ENCODE measurements at places on chromosomes 3 and 15.

DNA sequence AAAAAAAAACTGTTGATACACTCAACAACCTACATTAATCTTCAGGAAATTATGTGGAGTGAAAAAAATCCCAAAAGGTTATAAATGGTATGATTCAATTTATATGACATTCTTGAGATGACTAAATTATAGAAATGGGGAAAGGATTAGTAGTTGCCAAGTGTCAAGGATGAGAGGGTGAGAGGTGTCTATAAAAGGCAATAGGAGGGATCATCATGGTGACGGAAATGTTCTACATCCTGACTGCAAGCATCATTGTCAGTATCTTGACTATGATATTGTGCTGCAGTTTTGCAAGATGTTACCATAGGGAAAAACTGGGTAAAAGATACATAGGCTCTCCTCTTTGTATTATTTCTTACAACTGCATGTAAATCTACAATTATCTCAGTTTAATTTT, 125.6 kb downstream of the FRMD5 start:
- no peak for DNase-seq

DNA sequence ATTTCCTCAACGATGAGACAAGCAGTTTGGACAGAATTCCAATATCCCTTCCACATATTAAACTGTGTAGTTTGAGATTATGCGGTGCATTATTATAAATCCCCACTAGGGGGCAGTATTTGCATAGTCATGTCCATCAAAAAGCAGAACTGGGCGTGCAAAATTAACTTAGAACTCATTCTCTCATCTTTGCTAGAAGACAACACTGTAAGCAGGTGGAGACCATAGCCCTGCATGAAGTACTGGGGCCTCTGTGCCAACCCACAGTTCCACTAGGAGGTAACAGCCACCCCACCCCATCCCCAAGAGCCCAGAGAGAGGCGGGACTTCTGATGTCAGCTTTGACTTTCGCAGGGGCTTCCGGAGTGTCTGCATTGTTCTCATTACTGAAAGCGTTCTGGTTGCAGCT, 106.6 kb upstream of the TMC3 start:
- DNase-seq, result peak; percentile 47

DNA sequence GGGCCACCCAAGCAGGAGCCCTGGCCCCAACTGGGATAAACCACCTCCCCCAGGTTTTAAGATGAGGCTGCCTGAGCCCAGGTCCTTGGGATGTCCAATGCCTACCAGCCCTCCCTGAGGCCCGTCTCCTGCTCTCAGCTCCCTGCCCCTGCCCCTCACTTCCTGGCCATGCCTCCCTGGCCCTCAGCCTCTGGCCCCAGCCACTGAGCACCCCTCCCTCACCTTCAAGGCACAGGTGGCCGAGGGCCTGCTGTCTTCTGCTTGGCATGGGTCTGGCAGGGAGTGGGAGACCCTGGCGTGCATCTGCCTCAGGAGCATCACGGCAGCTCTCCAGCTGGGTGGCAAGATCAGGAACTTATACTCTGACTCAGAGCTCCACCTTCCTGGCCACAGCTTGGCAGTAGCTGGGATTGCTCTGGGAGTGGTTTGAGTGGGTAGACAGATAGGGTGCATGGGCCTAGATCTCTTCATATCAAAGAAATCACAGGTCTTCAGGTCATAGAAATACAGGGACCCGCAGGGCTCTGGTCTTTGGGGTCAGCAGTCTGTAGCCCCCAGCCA, at the start of gene PLA2G4E:
TSS of gene PLA2G4E (minus strand) at position 330 of the 561 bp plus-strand sequence. CDS start at position 318, 12 bp downstream.
- DNase-seq, result no peak

DNA sequence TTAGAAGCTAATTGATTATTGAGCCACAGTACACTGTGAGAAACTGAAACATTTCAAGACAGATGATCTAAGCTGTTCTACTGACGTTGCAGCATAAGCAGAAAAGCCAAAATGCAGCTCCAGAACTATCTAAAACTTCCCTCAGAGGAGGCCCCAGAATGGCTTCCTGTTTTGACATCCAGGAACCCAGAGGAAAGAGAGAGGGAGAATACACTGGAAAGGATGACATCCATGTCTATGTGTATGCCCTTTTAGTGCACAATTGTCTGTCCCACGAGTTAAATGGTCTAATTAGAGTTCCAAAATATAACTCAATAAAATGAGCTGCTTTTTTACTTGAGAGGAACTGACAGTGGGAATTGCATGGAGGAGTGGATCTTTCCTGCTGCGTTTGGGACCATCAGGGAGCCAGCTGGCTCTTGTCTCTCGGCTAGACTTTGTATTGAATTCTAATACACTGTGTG, 688.1 kb downstream of the ZNF385D start:
- DNase-seq, result no peak

DNA sequence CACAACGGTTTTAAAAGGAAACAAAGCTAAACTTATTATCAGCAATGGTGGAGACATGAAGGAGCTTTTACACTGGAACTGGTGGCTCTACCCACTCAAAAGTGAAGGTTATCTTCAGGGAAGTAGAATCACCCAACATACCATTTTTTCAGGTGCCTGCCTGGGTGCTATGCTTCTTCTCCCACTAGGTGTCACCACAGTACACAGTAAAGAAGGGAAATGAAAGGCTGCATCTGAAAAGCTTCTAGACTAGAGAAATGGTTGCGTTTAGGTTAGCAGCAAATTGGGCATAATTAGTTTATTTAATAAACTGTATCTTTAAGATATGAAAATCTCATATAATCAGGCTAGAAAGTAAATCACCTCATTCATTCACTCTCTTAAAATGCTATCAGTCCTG, 47.0 kb upstream of the SELENOK start:
- DNase-seq, result peak; percentile 61

Measured in SW480 (cell line).